ENCODE measurements at places on chromosomes 11 and 22.

DNA sequence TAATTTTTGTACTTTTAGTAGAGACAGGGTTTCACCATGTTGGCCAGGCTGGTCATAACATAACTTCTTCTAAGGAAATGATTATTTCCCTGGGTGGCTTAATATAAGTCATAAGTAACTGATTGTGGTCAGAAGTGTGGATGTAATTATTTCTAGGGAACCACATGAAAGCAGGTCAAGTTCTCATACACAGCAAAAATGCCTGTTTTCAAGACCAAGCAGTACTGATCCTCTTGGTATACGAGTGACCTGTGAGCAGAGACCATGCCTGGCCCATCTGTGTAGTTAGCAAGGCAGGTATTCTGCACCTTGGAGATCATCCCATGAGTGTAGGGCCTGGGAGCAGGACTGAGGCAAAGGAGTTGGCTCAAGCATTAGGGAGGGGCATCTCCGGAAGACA is 32.5 kb upstream of the NUCB2 start:
- DNase-seq, result no peak

DNA sequence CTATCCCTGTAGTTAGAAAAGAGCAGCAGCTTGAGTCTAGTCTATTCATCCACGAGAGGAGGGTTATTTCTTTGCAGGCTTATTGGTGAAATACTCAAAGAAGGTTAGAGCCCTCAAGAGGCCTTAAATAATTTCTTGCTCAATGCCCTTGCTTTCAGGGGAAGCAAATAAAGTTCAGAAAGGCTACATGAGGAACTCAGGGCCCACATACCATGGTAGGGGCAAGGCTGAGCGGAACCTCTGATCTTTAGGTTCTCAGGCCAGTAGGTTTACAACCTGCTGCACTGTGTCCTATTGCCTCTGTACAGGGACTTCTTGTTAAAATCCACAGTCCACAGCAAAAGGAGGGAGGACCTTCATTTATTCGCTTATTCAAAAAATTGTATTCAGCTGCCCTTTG is 101.7 kb downstream of the ADAMTS15 start:
- DNase-seq, result no peak

GRCh38 chr11:43250309-43250708 is 61.5 kb upstream of the API5 start:
- DNase-seq, result no peak

DNA sequence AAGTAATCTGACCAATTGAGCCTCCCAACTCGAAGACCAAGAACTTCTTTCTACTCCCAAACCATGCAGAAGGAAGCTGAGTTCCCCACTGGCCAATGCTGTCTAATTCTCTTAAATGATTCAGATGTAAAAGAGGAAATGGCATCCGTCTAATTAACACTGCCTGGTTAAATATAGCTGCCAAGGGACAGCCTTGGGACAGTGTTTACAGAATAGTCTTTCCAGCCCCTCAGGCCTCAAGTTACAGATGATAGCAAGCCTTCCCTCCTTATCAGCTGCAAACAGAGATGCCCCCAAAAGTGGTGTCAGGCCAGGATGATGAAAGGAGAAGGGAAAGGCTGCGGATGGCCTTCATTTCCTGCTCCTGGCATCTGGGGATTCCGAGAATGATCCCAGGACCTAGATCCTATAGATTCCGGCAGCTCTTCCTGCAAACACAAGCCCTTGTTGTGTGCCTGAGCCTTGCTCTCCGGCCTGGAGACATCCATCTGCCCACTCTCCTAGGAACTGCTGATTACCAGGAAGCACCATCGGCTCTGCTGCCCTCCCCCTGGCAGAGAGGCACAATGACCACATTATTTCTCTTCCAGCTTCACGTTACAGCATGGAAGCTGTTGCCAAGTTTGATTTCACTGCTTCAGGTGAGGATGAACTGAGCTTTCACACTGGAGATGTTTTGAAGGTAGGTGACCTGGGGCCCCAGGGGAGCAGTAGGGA is 13.5 kb upstream of the TMA7B start:
- DNase-seq, result no peak

GRCh38 chr11:122864386-122865115 is 18.0 kb upstream of the JHY start:
- no peak for DNase-seq

DNA sequence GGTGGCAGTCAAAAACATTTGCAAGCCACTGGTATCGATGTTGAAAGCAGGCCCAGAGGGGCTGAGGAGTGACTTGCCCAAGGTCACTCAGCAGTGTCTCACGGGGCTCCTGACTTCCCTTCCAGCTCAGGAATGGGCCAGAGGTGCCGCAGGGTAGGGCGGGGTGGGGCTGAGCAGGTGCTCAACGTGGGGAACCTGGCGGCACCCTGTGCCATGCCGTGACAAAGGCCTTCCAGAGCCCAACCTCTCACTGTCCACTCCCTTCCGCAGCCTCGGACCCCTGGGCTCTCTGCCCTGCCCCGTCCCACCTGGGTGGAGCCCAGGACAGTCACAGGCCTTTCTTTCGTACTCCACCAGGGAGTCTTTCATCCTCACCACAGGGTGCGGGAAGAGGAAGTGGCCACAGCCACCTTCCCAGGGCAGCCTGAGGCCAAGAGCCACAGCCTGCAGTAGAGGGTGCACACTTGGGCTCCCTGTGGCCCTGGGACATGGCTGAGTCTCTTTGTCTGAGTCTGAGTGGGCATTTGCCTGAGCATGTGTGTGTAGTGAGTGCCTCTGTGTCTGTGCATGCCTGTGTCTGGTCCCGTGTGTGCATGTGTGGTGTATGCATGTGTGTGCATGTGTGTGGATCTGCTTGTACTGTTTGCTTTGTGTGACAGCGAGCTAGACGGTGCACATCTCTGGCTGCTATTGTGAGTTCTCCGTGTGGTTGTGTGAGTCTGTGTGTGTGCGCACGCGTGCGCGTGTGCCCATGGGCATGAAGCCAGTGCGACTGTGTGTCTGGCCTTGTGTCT is 6.0 kb upstream of the LIF start:
- DNase-seq, result peak; percentile 47

DNA sequence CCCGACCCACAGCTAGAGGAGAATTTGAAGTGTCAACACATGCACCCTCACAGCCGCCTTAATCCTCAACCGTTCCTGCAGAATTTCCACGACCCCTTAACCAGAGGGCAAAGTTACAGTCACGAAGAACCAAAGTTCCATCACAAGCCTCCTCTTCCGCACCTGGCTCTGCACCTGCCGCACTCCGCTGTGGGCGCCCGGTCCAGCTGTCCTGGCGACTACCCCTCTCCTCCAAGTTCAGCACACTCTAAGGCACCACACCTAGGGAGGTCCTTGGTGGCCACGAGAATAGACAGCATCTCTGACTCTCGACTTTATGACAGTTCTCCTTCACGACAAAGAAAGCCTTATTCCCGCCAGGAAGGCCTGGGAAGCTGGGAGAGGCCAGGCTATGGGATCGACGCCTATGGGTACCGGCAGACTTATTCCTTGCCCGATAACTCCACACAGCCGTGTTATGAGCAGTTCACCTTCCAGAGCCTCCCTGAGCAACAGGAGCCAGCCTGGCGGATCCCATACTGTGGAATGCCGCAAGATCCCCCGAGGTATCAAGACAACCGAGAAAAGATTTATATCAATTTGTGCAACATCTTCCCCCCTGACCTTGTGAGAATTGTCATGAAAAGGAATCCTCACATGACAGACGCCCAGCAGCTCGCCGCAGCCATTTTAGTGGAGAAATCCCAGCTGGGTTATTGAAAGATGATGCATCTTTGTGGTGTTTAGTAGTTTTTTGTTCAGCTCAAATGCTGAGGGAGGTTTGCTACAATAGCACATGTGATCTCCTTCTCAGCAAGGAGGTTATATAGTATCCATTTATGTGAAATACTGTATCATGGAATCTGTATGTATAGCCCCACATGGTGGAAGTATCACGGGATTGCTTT is 72.1 kb downstream of the ZC3H12C start:
- no peak for DNase-seq

GRCh38 chr11:59957094-59957493 is 6.7 kb upstream of the OOSP4A start:
- no peak for DNase-seq

DNA sequence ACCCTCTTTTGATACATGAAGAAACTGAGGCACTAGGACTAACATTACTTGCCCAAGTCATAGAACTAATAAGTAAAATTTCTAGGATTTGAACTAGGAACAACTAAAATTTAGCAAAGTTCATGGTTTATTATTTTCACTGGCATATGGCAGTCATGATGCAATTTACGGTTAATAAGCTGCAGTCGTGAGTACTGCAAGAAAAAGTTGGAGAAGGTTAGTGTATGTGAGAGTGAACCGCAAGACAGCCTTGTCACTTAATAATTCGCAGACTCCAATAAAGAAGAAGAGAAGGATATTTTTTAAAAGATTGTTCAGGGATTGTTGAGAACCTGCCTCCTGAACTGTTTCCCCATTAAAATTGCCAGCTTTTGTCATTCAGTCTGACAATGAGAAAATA is 663.4 kb upstream of the TENM4 start:
- DNase-seq, result no peak

- DNase-seq, result no peak
These were observed 1.8 kb downstream of the SCUBE2 start for GRCh38 chr11:9089636-9090035.

GRCh38 chr11:44899959-44900358 is 50.7 kb downstream of the TP53I11 start:
- DNase-seq, result peak; percentile 49

DNA sequence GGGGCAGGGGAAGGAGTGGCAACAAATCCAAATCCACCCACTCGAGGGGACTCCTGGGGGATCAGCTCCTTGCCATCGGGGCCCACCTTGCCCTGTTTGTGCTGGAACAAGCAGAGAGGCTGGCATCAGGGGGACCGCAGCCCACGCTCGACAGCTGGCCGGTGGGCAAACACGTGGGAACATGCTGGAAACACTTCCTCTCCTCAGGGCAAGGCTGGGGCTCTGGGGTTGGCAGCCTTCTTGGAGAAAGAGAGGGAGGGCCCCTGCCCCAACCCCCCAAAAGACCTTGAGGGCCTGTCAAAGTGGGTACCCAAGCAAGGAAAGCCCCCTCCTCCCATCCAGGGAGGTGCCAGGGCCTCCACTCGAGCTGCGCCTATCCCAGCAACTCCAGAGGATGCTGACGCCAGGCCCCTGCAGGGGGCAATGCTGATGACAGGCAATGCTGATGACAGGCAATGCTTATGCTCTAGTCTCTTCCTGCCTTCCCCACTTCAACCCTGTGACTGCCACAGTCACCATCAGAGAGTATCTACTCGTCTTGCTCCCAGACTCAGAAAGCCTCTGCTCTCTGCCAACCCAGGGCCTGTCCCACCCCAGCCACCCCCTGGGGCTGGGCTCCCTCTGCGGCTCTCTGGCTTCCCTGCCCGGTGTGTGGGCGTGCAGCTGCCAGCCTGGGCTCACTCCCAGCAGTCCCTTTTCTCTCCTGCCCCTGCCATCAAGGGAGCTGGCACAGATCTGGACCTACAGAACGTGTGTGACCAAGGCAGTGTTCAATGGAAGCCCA is 6.0 kb downstream of the ESS2 start:
- DNase-seq, result no peak

DNA sequence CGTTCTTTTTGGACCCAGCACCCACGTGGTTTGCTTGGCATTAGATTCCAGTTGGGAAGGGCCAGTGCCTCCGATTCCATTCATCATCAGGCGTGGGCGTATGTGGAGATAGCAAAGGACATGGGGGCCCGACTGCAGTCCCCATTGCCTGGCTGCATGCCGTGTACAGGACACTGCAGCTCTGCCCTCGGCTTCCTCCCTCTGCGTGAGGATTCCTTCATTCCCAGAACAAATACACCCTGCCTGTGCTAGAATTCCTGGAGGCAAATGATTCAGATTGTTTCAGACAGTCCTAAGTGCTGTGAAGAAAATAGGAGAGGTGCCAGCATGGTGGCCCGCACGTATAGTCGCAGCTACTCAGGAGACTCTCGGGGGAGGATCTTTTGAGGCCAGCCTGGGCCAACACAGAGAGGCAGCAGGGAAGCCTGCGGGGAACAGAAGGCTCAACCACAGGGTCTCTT is 15.4 kb downstream of the DERL3 start:
- no peak for DNase-seq

GRCh38 chr22:28600546-28601143 is 79.0 kb downstream of the TTC28 start:
- peak; percentile 67 for DNase-seq

DNA sequence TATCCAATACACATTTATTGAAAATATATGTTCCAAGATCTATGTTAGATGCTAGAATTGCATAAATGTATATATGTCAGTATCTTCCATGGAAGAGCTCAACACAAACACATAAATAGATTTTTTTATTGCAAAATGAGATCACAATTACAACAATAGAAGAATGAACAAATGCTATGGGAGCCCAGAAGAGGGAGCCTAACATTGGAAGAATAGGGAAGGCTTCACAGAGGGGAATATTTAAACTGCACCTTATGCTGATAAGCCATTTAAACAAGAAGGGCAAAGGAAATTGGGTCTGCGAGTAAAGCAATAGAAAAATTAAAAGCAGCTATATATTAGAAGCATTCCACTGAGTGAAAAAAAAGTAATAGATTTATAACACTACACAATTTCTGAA is 96.1 kb upstream of the LRRC55 start:
- no peak for DNase-seq

DNA sequence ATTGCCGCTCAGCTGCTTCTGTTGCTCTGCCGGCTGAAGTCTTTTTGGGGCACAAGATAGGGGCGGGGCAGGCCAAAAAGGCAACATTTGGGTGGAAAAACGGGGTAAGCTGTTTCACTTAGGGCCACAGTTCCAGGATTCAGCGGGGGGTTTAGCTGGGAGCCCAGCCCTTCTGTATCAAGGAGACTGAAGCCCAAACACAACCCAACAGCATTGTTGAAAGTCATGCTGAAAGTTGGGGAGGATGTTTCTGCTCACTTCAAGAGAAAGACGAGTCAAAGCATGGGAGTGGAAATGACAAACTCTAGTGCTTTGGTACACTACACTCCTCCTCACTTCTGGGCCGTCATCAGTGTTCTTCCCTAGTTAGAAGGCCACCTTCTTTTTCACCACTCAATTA is 56.1 kb upstream of the GNAZ start:
- DNase-seq, result no peak

DNA sequence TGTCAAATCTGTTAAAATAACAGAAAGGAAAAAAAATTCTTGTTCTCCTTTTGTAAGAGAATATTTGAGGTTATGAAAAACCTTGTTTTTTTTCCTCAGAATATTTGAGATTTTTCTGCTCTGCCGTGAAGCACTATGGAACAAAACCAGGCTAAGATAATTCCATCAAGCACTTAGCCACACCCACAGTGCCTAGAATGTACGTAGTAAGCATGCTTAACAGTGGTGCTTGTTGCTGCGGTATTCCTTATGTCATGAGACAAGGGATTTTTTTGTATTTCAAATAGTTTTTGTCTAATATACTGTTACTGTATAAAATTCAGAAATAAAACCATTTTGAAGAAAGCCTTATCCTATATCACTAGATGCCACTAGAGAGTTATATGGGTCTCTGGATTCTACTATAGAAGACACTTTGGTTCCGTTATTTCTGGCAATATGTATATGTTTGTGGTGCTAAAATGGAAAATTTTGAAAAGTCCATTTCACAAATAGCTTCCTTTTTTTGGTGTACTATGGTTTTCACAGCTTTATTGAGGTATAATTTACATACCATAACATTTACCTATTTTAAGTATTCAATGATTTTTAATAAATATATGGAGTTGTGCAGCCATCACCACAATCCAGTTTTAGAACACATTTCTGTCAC is 23.7 kb downstream of the PDHX start:
- DNase-seq, result peak; percentile 68

GRCh38 chr11:125770583-125770982 is 8.0 kb downstream of the PATE2 start:
- no peak for DNase-seq

GRCh38 chr11:35031867-35032266 is 107.1 kb upstream of the CD44 start:
- no peak for DNase-seq

- DNase-seq, result no peak
These were observed 90.2 kb upstream of the ALKBH3 start for GRCh38 chr11:43790444-43790794.
